Kidney (tissue), 22 donors: ENCODE measurements at places on chromosomes 1 and 21. TPM values are rescaled to one million over a fixed set of nuclear protein-coding genes. Genes with fewer than 3 reads are reported as not detected.

GRCh38 chr21:43373362-43374227, 53.3 kb downstream of the SIK1 start:
- no peak overlapping the region for H3K4me3 ChIP-seq
- H3K36me3 ChIP-seq: no peaks in the 10 kb centered on the region
- no peaks in the 10 kb centered on the region for H3K27me3 ChIP-seq
- no peaks in the 10 kb centered on the region for H3K4me1 ChIP-seq

- no peaks in the 10 kb centered on the region for H3K27me3 ChIP-seq
- H3K27ac ChIP-seq: no peak overlapping the region
- H3K4me3 ChIP-seq: no peak overlapping the region
Measured at GRCh38 chr1:235313931-235314678, 13.9 kb downstream of the ARID4B start.

GRCh38 chr1:74811436-74812179, 78.7 kb downstream of the TYW3 start:
- no peaks in the 10 kb centered on the region for H3K27me3 ChIP-seq
- H3K27ac ChIP-seq: no peak overlapping the region
- no peak for DNase-seq
- H3K36me3 ChIP-seq: no peaks in the 10 kb centered on the region

GRCh38 chr1:240784776-240785175, 172.8 kb upstream of the GREM2 start:
- no peak overlapping the region for H3K4me3 ChIP-seq
- H3K27me3 ChIP-seq: no peaks in the 10 kb centered on the region
- no peaks in the 10 kb centered on the region for H3K4me1 ChIP-seq
- H3K27ac ChIP-seq: peak overlapping the region; percentile 48
- no peak for DNase-seq
- H3K36me3 ChIP-seq: no peaks in the 10 kb centered on the region

GRCh38 chr1:27026621-27027574, 14.2 kb upstream of the TENT5B start:
- no peak overlapping the region for H3K4me3 ChIP-seq
- H3K4me1 ChIP-seq: no peaks in the 10 kb centered on the region
- peak overlapping the region; percentile 85 for H3K27ac ChIP-seq
- no peaks in the 10 kb centered on the region for H3K36me3 ChIP-seq
- H3K27me3 ChIP-seq: no peaks in the 10 kb centered on the region
- peak; percentile 73 for DNase-seq

DNA sequence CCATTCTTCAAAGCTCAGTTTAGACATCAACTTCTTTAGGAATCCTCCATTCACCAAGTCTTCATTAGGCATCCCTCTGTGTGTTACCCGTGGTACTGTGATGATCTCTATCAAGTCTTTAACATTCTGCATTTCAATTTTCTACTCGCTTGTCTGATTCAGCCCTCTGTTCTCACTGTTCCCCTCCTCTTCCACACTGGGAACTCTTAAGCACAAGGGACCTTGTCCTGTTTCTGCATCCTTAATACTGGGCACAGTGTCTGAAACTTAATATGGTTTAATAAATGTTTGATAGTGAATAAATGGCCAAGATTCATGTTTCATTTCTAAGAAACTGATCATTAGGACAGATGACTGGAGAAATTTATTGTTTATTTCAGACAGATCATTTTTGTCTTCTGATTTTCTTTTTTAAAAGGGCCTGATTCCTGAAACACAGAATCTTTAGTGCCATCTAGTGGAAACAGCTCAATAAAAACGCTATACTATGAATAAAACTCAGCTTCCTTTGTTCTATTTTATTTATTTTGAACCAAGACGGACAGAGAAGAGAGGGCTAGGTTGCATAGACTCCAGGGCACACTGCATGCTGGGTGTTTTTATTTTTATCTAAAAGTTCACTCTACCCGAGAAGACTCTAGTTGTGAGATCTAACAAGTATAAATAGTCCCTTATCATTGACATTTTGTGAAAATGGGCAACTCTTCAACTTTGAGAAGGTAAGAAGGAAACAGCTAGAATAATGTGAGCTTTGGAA, 7.0 kb upstream of the TRIM45 start:
- H3K4me1 ChIP-seq: no peaks in the 10 kb centered on the region
- H3K4me3 ChIP-seq: no peak overlapping the region
- peak; percentile 81 for DNase-seq
- H3K36me3 ChIP-seq: no peaks in the 10 kb centered on the region
- no peak overlapping the region for H3K27ac ChIP-seq

- H3K27ac ChIP-seq: no peak overlapping the region
- no peaks in the 10 kb centered on the region for H3K4me1 ChIP-seq
- no peak overlapping the region for H3K4me3 ChIP-seq
- no peaks in the 10 kb centered on the region for H3K27me3 ChIP-seq
Measured at GRCh38 chr1:82264802-82265201, 464.1 kb downstream of the ADGRL2 start.

DNA sequence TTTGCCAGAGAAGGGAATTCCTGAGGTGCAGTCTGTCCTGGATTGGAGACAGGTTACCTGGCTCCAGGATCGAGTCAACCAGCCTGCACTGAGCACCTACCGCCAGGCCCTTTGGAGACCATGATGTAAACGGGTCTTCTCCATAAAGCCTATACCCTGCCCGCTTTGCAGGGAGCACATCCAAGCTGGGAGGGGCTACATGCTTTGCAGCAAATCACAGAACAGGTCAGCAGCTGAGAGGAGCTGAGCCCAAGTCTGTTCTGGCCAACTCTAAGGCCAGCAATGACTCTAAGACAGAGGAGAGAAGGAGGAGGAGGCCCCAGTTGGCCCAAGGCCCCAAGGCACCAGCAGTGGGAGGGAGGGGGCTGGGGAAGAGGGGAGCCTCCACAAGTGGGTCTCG, 15.5 kb upstream of the RSPO1 start:
- H3K4me1 ChIP-seq: no peaks in the 10 kb centered on the region
- no peak overlapping the region for H3K27ac ChIP-seq
- H3K27me3 ChIP-seq: no peaks in the 10 kb centered on the region

- peak overlapping the region; percentile 40 for H3K4me3 ChIP-seq
- peak; percentile 60 for DNase-seq
- peaks cover 23% of the 10 kb centered on the region for H3K4me1 ChIP-seq
- H3K36me3 ChIP-seq: no peaks in the 10 kb centered on the region
- peak overlapping the region; percentile 82 for H3K27ac ChIP-seq
Measured at GRCh38 chr1:28249013-28249865, 10.1 kb upstream of the SESN2 start.

GRCh38 chr1:56808410-56808809, 10.8 kb downstream of the FYB2 start:
- H3K4me3 ChIP-seq: no peak overlapping the region
- H3K27ac ChIP-seq: no peak overlapping the region
- no peaks in the 10 kb centered on the region for H3K36me3 ChIP-seq
- no peak for DNase-seq
- no peaks in the 10 kb centered on the region for H3K4me1 ChIP-seq

DNA sequence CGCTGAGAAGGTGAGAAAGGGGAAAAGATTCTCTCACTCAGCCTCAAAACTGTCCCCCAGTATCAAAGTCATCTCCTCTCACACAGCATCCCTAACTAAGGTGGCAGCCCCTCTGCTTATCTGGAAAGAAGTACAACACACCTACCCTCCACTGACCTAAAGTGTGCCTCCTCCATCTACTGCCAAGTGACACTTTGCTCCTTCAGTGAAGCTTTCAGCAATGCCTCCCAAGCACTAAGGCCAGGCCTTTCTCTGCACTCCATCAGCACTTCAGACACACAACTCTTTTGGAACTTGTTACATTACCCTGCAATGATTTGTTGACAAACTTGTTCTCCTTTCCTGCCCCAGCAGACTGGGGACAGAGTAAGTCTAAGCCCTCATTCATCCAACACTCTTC, 1.4 kb downstream of the SH3BP5L start:
- DNase-seq: no peak
- H3K27ac ChIP-seq: no peak overlapping the region
- H3K4me3 ChIP-seq: no peak overlapping the region
- H3K36me3 ChIP-seq: no peaks in the 10 kb centered on the region
- H3K4me1 ChIP-seq: peaks cover 23% of the 10 kb centered on the region

GRCh38 chr1:23902321-23903278, 10.6 kb downstream of the CNR2 start:
- peaks cover 5% of the 10 kb centered on the region for H3K27me3 ChIP-seq
- H3K36me3 ChIP-seq: no peaks in the 10 kb centered on the region
- peak; percentile 26 for DNase-seq
- no peak overlapping the region for H3K4me3 ChIP-seq

- no peaks in the 10 kb centered on the region for H3K4me1 ChIP-seq
- H3K36me3 ChIP-seq: peaks cover 5% of the 10 kb centered on the region
- H3K27ac ChIP-seq: no peak overlapping the region
- no peak for DNase-seq
- H3K27me3 ChIP-seq: no peaks in the 10 kb centered on the region
Measured at GRCh38 chr1:220067269-220068204, 21.2 kb upstream of the EPRS1 start.

GRCh38 chr21:33755354-33755753, 113.1 kb downstream of the ITSN1 start:
- no peak for DNase-seq
- peaks cover 2% of the 10 kb centered on the region for H3K4me1 ChIP-seq
- no peaks in the 10 kb centered on the region for H3K27me3 ChIP-seq
- no peaks in the 10 kb centered on the region for H3K36me3 ChIP-seq
- H3K4me3 ChIP-seq: no peak overlapping the region

- H3K36me3 ChIP-seq: no peaks in the 10 kb centered on the region
- no peak overlapping the region for H3K27ac ChIP-seq
- H3K4me3 ChIP-seq: no peak overlapping the region
- DNase-seq: no peak
Measured at GRCh38 chr1:234990874-234991801, 137.5 kb downstream of the TOMM20 start.

DNA sequence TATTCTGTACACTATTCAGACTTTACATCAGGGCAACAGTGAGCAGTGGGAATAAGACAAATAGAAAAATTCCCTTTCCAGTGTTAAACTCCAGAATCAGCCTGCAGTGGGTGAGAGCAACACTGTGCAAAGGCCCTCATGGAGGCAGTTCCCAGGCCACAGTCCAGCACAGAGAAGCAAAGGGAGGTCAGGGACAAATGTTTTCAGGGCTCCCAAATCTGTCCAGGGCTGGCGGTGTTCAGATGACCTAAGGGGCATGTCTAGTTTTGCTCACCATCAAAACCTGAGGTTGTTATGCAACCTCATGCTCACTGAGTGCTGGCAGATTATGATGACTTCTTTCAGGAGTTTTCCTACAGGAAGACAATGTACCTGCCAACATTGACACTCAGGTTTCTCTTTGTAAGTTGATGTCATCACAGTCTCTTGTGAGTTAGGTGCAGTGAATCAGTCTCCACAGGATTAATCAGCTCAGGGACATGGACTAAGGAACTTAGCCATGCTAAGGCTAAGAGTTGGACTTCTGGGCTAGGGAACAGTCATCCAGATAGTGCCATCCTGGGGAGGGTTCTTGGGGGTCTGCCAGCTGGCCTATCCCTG, 3.6 kb upstream of the LCE5A start:
- no peak for DNase-seq
- no peaks in the 10 kb centered on the region for H3K27me3 ChIP-seq
- H3K27ac ChIP-seq: no peak overlapping the region
- H3K4me1 ChIP-seq: no peaks in the 10 kb centered on the region

DNA sequence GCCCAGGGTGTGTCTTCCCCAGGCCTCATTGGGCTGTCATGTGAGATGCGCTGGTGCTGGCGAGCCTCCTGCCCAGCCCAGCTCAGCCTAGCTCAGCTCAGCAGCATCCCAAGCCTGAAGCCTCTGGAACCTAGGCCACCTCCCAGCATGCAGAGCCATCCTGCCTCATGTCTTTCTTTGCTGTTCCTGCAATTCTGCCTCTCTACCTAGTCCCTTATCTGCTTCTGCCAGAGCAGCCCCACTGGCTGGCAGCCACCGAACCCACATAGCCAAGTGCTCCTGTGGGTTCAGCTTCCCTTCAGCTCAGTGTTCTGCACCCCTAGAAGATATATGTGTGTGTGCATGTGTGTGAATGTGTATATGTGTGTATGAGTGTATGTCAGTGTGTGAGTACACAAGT, 291.5 kb upstream of the VAMP3 start:
- no peak overlapping the region for H3K4me3 ChIP-seq
- no peaks in the 10 kb centered on the region for H3K27me3 ChIP-seq
- no peak overlapping the region for H3K27ac ChIP-seq
- H3K4me1 ChIP-seq: no peaks in the 10 kb centered on the region
- H3K36me3 ChIP-seq: no peaks in the 10 kb centered on the region
- DNase-seq: no peak

GRCh38 chr1:223227486-223228196, 84.6 kb upstream of the TLR5 start:
- H3K27ac ChIP-seq: no peak overlapping the region
- H3K36me3 ChIP-seq: no peaks in the 10 kb centered on the region
- DNase-seq: no peak
- no peaks in the 10 kb centered on the region for H3K27me3 ChIP-seq

DNA sequence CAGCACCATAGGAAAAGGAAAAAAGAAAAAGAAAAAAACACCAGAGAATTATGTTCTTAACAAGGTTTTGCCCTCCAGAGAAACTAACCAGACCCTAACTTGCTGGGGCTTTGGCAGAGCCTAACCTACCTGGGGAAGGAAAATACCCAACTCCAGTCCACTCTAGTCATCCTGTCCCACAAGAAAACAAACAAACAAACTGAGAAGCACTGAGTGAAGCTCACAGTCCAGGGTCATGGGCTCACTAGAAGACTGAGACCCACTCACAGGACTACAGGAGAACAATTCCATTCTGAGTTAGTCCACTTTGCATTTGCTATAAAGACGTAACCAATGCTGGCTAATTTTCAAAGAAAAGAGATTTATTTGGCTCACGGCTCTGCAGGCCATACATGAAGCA, 543.4 kb downstream of the SMYD3 start:
- no peak overlapping the region for H3K27ac ChIP-seq
- no peak for DNase-seq
- no peaks in the 10 kb centered on the region for H3K27me3 ChIP-seq
- H3K36me3 ChIP-seq: no peaks in the 10 kb centered on the region
- H3K4me3 ChIP-seq: no peak overlapping the region

DNA sequence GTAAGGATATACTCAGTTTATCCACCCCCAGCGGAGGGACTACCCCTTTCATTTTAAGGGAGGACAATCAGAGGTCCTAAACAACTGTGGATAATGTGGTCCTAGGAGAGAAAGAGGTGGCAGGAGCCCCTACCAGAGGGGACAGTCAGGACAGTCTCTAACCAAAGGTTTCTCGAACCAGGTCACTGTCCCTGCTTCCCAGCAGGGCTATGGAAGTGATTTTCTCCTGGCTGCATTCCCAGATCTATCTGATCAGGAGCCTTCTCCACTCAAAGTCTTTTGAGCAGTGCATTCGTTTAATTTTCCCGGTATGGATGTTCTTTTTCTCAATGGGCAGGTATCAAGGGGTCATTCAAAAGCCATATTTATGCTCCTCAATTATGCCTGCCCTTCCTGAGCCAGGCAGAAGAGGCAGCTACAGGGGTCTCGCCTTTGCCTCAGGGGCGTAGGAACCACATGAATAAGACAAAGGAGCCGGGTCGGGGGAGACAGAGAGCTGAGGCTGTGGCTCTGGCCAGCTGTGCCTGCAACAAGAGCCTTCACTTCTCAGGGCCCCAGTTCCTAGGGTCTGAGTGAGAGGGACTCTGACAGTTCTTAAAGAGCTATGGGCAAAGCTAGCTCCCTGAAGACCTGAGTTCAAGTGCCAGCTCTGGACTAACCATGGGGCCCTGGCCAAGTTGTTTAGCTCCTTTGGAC, 62.5 kb upstream of the DMRTB1 start:
- DNase-seq: no peak
- H3K36me3 ChIP-seq: no peaks in the 10 kb centered on the region
- H3K27ac ChIP-seq: no peak overlapping the region
- no peaks in the 10 kb centered on the region for H3K4me1 ChIP-seq
- no peak overlapping the region for H3K4me3 ChIP-seq

SPRR3 gene
- not detected for total RNA-seq

FMOD gene
- 22.3 TPM for total RNA-seq

PLPP3 gene
- total RNA-seq: 107 TPM

INAVA gene
- total RNA-seq: 48.8 TPM

HCRTR1 gene
- 0.35 TPM for total RNA-seq

CD5L gene
- total RNA-seq: 0.19 TPM

SHE gene
- total RNA-seq: 18.1 TPM

RPS8 gene
- 1,449 TPM for total RNA-seq

TOE1 gene
- total RNA-seq: 10.4 TPM
